Fibroblast of skin of back (primary cell): ENCODE measurements at places on chromosomes 16 and 17.

DNA sequence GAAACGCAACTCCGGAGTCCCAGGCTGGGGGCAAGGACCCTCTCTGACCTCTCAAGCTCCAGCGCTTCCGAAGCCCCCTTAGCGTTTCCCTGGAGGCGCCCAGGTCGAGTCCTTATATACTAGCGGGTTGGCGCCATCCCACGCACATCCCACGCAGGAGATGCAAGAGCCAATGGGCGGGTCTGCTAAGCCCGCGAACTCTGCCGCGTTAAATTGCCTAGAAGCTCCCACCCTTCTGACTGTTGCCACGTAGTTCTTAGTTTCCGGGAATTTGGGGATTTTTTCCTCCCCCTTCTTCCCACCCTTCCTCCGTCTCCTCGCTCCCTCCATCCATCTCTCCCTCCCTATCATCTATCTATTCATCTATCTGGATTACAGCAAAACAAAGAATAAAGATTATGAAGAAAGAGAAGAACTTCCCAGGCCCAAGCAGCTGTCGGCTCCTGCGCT, at the start of gene SLFN11:
SLFN11 (minus strand) TSS at position 88 of the 450 bp plus-strand sequence. CDS start 9,814 bp downstream, outside the sequence.
- peak; percentile 72 for DNase-seq

DNA sequence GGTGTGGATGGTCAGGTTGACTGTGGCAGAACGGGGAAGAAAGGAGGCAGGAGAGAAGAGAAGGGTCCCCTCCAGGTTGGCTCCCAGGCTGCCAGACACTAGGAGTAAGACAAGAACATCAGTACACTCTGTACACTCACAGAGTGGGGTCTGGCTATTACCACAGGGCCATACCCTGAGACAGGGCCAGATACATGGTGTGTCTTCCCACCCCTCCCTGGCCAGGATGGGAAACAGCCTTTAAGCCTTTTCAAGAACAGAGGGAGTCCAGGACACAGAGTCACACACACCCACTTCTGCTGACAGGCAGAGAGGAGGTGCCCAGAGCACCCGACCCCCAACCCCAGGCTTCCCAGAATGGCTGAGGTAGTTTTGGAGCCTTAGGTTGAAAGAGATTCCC, 99.4 kb downstream of the LITAF start:
- DNase-seq: no peak

DNA sequence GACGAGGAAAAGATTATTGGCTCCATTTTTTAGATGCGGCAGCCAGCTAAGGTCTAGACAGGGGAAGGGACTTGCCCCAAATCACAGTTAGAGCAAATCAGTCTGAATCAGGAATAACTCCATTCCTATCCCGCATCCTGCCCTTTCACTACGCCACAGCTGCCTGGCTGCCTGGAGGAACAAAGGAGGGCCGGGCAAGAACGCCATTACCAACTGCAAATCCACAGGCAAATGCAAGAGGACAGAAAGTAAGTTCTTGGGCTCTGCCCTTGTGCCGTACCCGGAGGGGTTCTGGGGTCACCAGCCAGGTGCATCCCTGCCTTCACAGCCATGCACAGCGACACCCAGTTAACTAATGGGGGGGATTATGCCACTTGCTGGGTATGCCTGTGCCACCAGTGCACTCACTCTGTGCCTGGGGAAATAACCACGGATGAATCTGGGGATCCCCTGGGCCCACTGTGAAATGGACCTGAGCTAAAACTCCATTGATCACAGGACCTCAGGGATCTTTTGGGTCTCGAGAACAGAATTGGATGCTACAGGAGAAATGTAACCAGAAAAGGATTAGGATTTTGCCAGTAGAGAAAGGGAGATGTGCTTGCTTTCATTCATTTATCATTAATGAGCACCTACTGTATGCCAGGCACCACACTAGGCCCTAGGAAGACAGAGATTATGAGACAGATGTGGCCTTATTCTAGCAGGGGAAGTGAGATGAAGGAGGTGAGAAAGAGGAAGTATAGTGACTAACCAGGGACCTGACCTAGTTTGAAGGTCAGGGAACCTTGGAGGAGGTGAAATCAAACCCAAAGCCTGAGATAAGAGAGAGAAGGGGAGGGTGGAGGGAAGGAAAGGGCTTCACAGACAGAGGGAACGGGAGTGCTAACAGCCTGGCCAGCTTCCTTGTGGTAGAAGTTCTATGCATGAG, 17.7 kb downstream of the BCL7C start:
- peak; percentile 21 for DNase-seq

DNA sequence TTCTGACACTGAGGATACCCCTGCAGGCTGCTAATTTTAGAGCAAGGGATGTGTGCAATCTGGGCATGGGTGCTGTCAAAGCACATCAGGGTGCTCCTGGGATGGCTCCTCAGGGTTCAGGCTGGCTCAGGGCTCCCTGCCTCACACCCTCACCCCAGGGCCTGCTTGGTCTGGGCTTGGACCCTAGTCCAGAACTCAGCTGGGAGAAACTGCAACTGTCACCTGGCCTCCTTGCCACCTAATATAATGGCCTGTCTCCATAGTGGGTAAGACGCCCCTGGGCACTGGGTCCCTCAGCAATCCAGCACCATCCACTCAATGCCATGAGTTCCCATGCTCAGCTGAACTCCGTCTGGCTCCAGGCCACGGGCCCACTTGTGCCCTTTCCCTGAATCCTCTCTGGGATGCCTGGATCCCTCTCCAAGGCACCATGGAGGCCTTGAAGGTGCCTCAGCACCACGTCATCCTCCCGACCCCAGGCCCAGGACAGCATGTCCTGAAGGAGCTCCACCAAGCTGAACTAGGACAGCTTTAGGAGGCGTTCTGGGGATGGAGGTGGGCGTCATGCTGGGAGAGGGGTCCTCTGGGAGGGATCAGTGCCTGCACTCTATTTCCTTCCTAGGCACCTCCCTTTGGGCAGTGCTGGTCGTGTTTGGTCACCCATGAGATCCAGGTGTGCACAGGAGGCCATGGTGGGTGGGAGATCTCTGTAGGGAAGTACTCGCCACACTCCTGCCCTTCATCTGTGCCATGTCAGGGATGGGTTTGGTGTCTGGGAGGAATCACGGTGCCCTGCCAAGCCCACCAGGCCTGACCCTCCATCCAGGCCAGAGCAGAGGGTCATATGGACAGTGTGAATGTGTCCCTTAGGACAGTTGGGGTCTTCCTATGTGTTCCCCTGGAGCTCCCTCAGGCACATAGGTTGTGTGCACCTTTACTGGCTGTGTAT, 1688.4 kb downstream of the TP53TG3F start:
- no peak for DNase-seq

DNA sequence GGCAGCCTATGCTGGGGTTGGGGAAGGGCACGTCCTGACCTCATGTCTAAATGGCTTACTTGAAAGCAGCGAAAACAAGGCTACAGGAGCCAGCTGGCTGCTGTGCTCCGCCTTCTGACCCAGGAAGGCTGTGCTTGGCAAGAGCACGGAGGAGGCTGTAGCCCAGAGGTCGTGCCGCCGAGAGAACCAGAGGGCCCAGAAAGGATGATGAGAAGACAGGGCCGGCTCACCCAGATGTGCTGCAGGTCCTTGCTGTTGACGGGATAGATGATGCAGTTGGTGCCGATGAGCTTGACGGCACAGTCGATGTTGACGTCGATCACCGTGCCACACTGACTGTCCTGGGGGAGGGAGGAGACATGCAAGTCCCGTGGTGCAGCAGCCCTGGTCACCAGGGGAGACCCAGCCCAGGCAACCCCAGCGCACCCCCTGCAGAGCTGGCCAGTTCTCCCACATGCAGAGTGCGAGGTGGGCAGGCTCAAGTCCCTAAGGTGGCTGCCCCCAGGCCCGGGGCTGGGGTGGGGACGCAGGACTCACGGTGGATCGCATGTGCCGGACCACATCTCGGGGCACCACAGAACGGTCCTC, 20.7 kb downstream of the SPHK1 start:
- no peak for DNase-seq

DNA sequence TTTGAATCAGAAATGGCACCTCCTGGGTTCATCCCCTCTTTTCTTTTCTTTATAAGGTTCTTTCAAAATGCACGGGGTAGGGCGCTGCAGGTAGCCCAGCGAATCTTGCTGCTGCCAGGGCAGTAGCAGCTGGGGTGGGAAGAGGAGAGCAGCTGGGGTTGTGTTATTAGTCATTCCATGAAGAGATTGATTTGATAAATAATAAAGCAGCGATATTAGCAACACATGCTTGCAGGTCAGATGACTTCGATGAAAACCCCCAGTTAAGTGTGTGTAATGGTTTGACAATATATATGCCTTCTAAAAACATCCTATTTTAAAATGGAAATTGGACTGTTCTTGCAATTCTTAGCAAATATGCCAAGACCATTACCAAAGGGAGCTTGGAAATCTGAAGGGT, 200.7 kb downstream of the CCDC182 start:
- DNase-seq: no peak

GRCh38 chr16:56898847-56899246, 33.1 kb upstream of the HERPUD1 start:
- DNase-seq: no peak

- DNase-seq: no peak
Measured at GRCh38 chr17:17757956-17758845, 76.9 kb downstream of the RAI1 start.

DNA sequence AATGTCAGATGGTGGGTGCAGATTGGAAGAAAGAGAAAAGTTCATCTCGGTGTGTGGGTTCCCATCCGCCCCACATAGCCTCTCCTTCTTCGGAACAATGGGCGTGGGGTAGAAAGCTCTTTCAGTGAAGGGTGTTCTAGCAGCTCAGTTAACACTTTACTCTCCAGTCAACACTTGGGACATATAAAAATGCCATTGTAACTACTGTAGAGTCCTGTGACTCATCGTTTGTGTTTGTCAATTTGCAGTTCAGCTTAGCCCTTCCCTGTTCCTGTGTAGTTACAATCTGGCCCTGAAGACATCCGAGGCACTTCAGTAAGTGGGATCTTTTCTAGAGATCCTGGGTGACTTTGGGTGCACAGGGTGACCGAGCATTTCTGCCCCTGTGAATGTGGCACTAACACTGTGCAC, 11.5 kb upstream of the CLEC18C start:
- DNase-seq: peak; percentile 74

DNA sequence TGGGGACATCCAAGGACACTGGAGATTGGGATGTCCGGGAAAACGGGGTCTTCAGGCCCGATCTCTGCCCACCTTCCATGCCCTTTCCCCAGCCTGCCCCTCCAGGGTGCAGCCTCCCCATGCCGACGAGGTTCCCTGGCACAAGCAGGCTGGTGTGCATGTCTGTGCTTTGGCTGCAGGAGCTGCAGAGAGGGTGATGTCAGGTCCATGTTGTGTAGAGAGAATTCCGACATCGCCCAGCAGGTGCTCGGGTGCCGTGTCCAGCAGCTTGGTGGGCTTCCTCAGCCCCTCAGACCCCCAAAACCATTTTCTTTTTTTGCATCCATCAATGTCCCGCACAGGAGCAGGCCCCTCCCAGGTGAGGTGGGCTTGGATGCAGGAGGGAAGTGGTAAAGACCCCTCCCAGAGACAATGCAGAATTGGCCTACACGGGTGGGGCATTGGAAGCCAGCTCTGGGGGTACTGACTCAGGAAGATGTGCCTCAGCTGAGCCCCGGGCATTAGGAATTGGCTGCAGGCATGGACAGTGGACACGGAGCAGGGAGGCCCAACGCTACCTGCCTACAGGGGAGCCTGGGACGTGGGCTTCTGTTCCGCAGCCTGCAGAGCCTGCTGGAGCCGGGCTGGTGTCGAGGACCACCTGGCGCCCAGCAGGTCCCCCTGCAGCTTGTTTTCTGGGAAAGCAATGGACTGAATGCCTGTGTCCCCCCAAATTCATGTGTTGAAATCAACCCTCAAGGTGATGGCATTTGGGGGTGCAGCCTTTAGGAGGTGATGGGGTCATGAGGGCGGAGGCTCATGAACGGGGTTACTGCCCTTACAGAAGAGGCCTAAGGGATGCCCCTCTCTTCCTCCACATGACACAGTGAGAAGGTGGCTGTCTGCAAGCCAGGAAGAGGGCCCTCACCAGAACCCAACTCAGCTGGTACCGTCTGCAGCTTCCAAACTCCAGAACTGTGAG, 97.5 kb downstream of the METRNL start:
- no peak for DNase-seq

DNA sequence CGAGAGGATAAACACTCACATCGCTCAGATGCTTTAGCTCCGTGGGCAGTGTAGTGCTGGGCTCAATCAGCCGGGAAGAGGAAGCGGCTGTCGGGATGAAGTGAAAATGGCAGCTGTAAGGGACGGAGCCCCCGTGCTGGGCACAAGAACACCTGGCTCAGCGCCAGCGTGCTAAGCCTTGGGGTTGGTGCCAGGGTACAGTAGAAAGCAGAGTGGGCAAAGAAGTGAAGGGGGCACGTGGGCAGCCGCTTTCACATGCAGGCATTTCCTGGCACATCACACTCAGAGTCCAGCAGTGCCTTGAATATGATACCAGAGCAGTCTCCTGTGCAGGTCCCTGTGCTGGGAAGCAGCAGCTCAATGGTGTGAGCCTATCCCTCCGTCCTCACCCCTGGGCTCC, 51.1 kb upstream of the FOXF1 start:
- DNase-seq: no peak

DNA sequence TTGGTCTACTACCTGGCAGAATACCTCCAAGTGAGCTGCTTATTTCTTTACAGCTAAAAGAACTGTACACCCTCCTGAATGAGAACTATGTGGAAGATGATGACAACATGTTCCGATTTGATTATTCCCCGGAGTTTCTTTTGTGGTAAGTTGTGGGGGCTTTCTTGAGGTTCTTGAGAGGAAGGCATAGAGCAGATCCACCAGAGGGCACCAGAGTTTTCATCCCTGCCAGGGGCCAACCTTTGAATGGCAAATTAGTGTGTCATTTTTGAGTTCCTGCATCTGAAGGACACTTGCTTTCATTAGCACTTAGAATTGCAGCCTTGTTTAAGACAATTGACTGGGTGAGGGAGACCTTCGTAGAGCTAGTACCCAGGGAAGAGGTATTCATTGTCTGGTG, 35.0 kb downstream of the NMT1 start:
- DNase-seq: peak; percentile 48

GRCh38 chr16:351804-352520, 561 bp downstream of the AXIN1 start:
- peak; percentile 18 for DNase-seq

- no peak for DNase-seq
Measured at GRCh38 chr16:22014271-22014873, 6.5 kb downstream of the MOSMO start.
